ENCODE measurements at places on chromosomes 3 and 15.

DNA sequence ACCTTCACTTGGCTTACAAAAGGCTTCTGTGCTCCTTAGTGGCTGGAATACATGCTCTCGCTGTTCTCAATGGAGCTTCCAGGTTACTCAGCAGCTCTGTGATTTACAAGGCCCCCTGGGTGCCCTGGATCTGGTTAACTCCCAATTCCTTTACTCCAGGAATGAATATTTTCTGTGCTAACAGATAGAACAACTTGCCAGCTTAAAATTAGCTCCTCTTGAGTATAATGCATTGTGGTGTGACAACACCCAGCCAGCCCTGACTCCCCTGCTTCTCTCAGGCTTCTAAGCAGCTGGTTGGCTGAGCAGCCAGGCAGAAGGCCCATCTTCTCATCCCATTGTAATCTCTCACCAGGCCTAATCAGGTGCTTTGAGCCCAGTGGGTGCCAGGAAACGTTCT is 246.4 kb downstream of the ALCAM start:
- DNase-seq, result no peak

DNA sequence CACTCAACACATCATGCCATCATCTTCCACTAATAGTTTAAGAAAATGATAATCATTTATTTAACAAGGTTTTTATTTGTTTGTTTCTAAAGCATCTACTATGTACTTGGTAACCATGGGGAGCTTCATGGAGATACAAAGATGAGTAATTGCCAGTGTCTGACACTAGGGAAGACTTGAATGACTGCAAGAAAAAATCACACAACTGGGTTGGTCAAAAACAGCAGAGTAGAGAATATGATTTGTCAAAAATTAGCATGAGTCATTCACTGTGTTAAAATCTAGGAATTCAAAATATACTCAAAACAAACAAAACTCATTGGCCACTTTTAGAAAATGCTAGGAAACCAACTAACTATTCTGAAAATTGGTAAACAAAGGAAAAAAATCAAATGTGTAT is 6.3 kb downstream of the BNC1 start:
- no peak for DNase-seq

GRCh38 chr15:35992791-35993190 is 446.8 kb upstream of the DPH6 start:
- DNase-seq, result no peak

DNA sequence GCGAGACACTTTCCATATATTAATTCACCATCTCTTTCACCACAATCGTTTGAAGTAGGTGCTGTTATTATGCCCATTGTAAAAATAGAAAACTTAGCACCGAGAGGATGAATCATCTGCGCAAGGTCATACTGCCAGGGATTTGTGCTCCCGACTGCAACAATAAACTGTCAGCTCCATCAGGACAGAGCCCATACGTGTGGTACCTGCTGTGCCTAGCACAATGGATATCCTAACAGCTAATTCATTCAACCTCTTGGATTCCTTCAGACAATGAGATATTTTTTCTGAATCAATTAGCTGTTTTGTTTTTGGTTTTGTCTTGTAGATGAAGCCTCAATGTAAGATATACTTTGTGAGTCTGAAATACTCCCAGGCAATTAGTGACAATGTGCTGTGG is 32.3 kb upstream of the PROK2 start:
- DNase-seq, result no peak

- DNase-seq, result no peak
These were observed 20.6 kb upstream of the SLC4A7 start for GRCh38 chr3:27504749-27505148.

- peak; percentile 18 for DNase-seq
These were observed 34.8 kb upstream of the RASA2 start for GRCh38 chr3:141452045-141452444.

GRCh38 chr3:134231131-134231530 is 19.5 kb downstream of the RYK start:
- no peak for DNase-seq

DNA sequence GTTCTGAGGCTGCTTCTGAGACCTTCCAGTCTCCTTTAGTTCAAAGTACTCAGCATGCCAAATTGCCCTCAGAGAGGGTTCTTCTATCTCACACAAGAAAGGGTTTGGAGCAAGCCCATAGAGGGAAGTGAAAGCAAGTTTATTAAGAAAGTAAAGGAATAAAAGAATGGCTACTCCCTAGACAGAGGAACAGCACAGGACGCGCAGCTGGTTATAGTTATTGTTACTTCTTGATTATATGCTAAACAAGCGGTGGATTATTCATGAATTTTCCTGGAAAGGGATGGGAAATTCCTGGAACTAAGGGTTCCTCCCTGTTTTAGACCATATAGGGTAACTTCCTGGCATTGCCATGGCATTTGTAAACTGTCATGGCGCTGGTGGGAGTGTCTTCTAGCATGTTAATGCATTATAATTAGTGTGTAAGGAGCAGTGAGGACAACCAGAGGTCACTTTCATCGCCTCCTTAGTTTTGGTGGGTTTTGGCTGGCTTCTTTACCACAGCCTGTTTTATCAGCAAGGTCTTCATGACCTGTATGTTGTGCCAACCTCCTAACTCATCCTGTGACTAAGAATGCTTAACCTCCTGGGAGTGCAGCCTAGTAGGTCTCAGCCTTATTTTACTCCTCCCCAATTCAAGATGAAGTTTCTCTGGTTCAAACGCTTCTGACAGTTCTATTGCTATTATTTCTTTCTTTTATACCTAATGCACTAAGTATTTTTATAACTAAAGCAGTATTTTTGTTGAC is 26.3 kb downstream of the SCN11A start:
- no peak for DNase-seq

DNA sequence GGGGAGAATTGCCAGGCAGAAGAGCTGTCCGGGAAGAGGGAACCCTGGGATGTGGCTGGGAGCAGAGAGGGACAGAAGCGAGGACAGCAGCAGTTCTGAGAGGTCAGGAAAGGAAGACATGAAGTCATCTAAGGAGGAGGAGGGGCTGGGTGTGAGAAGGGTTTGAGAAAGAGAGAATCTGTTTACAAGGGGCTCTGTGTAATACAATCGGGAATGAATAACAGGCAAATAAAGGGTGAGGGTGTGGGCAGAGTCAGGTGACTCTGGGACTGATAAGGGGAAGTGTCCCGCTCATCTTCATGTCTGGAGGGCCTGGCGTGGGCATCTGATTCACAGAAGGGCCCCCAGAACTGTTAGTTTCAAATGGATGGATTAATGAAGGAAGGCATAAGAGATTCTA is 191.3 kb downstream of the XXYLT1 start:
- DNase-seq, result no peak

- DNase-seq, result no peak
These were observed at the start of gene INSYN1 for GRCh38 chr15:73753250-73754130. Gene INSYN1 (minus strand): TSS chr15:73753351. CDS start chr15:73751130, 2,221 bp downstream.

DNA sequence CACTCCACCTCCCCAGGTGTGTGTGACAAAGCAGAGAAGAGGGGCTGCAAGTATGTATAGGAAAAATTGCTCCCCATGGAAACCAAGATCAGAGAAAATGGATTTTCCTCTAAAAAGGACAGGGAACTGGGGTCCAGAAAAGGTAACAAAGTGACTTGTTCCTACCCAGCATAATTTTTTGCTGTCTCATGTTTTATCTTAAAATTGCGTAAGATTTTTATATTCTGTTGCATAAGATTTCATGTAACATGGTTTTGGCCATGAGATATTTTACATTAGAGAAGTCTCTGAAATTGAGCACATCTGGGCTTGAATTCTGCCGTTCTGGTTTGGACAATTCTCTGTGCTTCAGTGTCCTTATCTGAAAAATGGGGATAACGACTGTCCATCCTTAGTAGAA is 335.7 kb upstream of the RORA start:
- no peak for DNase-seq

GRCh38 chr3:188683032-188683521 is 488.7 kb upstream of the TPRG1 start:
- DNase-seq, result no peak

DNA sequence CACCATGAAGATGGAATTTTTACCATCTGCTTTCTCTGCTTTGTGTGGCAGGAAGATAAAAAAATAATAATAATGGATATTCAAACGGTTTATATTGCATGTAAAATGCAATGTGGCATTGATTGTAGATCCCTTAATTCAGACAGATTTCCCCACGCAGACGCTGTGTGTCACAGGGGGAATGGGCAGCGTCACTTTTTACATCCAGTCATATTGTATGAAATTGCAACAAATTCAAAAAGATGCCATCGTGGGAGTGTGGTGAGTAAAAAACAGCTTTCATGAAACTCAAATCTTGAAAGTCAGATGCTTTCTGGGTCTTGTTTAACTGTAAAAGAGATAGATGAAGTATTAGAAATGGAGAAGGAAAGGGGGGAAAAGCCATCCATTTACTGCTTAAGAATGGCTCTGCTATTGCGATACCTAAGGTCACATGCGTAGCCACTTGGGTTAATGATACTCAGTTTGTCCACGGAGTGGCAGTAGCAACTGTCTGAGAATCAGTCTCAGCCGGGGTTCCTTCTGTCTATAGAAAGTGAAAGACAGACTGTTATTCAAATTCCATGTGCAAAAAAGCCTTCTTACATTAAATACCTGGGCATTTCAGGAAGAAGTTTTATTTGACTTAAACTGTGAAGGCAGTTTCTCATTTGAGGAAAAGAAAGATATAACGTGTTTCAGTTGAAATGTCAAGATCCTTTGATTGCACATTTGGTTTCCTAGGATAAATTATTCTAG is 28.5 kb downstream of the BTD start:
- peak; percentile 27 for DNase-seq

Measured in activated T-helper 1 cell treated with Interleukin-2 at 50 U/mL for 16 hours (primary cell).